ENCODE measurements at places on chromosomes 11 and 22. TPM values are rescaled to one million over a fixed set of nuclear protein-coding genes. Genes with fewer than 3 reads are reported as not detected.

DNA sequence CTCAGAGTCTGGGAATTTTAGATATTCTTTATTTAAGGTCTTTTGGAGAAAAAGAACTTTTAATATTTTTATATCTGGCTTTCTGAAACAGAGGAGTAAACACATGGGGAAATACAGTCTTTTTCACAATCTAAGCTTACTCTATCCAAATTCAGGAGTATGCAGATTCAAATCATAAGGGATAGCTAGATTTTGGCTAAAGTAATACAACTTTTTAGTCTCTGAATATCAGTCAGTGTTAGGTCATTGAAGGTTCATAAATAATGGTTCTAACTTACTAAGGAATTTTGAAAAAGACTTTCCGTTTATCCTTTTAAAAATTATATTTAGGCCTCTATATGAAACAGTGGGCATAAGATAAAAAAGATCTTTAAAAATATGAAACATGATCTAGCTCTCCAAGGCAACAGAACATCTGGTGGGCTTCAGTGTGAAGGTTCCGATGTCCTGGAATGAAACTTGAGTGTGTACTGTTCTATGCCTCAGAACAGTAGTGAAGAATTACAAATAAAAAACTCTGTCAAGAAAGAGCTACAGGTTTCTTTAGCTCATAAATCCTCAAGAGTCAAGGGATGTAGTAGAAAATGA is 165.2 kb upstream of the PDGFD start:
- no peak for DNase-seq

- no peak for DNase-seq
Measured at GRCh38 chr22:22667966-22668880, 23.8 kb downstream of the GGTLC2 start.

DNA sequence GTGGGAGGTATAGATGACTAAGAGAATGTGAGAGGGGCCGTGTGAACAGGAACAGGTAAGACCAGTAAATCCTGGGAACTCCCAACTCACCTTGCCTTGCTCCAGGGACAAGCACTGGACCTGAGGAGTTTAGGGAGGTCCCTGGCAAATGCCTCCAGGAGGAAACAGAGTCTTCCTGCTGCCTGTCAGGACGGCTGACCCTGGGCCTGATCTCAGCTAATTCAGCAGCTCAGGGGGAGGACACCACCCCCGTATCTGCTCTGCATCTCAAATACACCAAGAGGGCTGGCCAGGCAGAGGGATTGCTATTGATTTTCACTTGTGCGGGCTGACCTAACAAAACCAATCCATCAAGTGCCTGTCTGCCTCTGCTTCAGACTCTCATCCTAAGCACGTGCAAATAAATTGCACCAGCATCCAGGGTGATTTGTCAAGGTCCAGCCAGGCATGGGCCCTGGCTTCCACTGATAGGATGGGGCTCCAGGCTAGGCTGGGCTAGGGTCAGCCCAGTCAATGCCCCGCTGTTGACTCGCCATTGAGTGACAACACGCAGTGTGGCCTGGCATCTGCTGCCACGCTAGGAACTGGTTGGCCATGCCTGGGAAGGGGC is 20.3 kb downstream of the UQCR10 start:
- DNase-seq, result no peak

Gene SLC22A12
- not detected for total RNA-seq

Gene SYT7
- total RNA-seq, result 9.4 TPM

Data from mesothelial cell of epicardium (in vitro differentiated cells).